Omental fat pad (tissue), 4 donors: ENCODE measurements at places on chromosomes 5 and 9. TPM values are rescaled to one million over a fixed set of nuclear protein-coding genes. Genes with fewer than 3 reads are reported as not detected.
A peak's percentile ranks its signal among the peaks of the same experiment; 100 is the strongest.

GRCh38 chr9:114465417-114465816, 39.9 kb downstream of the WHRN start:
- DNase-seq = no peak

- no peak for DNase-seq
Measured at GRCh38 chr5:139925650-139926640, 117.2 kb downstream of the NRG2 start.

DNA sequence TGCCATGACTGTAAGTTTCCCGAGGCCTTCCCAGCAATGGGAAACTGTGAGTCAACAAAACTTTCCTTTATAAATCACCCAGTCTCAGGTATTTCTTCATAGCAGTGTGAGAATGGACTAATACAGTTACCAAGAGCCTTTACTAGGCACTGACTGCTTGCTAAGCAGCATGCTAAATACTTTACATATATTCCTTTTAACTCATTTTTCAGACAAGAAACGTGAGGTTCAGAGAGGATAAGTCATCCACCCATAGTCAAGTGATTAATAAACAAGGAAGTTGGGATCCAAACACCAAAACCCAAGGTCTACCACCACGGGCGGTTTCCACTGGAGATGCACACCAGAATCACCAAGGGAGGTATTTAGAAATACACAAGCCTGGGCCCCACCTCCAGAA, 50.8 kb downstream of the GABBR2 start:
- no peak for DNase-seq

GRCh38 chr9:110777196-110777875, 108.7 kb downstream of the MUSK start:
- DNase-seq = no peak

DNA sequence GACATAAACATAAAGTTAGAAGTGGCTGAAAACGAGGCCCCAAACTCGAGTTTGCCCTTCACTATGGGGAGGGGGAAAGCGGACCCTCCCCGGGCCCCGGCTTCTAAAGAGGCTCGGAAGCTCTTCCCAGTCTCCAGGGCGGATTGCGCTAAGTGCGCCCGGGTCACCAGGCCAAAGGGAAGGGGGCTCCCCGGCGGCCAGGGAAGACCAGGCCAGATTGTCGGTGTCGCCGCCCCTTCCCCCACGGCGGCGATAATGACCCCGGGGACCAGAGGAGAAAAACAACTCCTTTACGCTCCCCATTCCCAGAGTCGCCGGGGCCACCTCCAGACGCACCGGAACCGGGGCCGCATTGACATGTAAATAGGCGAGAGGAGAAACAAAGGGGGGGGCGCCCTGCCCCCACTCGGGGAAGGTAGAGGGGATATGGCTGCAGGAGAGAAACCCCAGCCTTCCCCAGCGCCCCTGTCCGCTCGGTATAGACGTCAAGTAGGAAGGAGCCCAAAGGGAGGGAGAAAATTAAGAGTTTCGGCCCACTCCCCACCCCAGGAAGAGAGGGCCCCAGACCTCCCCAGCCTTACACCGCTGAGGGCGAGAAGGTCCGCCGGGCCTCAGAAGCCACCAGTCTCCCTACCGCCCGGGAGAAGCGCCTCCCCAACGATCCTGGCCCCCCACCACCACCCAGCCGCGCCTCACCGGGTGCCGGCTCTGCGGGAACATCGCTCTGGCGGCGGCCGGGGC, 1.7 kb downstream of the TLE1 start:
- no peak for DNase-seq

GRCh38 chr9:91734371-91734981, 215.6 kb downstream of the ROR2 start:
- DNase-seq = peak; percentile 85

GRCh38 chr5:80153586-80154126, 102.2 kb downstream of the SERINC5 start:
- no peak for DNase-seq

GRCh38 chr9:99389087-99390033, 167.3 kb downstream of the SEC61B start:
- DNase-seq = no peak

DNA sequence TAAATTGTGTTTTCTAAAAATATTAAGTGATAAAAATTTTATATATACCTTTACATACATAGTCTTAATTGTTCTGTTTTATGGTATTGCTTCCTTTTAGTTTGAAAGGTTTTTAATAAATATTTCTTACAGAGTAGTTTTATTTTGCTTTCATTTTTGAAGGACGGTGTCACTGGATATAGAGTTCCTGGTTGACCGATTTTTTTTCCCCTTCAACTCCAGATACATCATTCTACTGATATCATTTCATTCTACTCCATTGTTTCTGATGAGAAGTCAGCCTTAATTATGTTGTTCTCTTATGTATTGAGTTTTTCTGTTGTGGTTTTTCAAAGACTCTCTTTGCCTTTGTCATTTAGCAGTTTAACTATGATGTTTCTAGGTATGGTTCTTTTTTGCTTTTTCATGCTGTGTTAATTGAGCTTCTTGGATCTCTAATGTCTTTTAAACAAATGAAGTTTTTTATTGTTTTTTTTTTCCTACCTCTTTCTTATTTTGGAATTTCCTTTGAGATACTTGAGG, 30.4 kb downstream of the MTREX start:
- DNase-seq = no peak

GRCh38 chr5:123549256-123549904, 37.4 kb downstream of the CSNK1G3 start:
- no peak for DNase-seq

- DNase-seq = no peak
Measured at GRCh38 chr5:149037817-149038216, 25.0 kb downstream of the SH3TC2 start.

GRCh38 chr5:125181955-125182354, 435.5 kb upstream of the ZNF608 start:
- no peak for DNase-seq

DNA sequence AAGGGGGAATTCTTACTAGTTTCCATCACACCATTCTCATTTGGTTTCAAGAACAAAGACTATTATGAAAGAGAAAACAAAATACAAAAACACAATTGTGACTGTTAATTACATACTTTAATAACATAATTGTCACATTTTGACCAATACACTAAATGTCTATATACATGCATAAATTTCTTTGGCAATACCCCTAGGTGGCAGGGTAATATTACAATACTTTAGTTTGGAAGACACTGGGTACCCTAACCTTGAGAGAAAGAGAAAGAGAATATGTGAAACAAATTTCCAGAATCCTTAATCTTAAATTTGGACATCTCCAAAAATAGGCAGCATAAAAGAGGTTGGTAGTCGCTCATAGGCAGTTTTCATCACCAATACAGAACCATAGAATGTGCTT, 619.6 kb upstream of the ADAMTS16 start:
- no peak for DNase-seq

DNA sequence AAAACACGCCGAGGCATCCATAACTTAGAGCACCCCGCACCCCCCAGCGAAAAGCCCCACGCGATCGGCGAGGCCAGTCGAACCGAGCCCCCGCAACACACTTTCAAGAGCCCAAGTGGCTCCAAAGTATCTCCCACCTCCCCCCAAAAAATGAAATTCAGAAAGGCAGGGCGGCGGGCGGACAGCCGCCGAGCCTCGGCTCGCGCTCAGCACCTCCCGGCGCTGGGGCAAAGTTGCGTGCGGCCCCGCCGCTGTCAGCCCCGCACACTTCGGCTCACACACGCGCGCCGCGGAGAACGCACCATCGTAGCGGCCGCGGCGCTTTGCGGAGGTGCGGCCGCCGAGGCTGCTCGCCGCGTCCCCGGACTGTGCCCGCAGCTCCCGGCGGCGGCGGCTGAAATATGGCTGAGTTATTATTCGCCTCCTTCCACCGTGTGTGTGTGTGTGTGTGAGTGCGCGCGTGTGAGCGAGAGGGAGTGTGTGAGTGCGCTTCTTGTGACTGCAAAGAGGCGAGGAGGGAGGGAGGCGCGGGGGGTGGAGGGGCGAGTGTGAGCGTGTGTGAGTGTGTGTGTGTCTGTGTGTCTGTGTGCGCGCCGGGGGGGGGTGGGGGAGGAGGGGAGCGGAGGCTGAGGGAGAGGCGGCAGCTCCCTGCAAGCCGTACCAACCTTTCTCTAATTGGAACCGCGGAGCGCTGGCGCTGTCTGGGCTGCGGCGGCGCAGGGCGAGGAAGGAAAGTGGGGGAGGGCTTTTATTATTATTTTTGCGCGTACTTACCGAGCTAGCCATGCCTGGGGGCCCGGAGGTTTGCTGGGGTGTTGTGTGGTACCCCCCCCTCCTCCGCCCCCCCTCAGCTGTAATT, 599 bp downstream of the MLLT3 start:
- peak; percentile 32 for DNase-seq

DNA sequence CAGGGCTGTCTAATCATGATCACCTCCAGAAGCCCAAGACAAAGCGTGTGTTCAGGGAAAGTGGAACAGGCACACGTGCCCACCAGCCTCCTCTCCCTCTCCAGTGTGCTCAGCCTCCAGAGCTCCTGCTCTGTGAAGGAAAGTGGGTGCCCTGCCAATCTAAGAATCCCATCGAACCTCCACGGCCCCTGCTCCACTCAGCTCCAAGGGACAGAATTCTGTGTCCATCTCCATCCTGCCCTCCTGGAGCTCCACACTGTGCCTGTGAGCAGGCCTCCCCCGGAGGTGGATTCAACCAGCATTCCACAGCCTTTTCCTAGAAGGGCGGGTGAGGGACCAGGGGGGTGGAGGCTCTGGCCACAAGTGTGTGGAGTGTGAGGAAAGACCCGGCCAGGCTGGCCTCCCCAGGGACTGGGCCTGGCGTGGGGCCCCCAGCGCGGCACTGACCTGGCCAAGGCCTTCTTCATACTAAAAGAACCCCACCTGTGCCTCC, 6.0 kb downstream of the EEIG1 start:
- no peak for DNase-seq

DNA sequence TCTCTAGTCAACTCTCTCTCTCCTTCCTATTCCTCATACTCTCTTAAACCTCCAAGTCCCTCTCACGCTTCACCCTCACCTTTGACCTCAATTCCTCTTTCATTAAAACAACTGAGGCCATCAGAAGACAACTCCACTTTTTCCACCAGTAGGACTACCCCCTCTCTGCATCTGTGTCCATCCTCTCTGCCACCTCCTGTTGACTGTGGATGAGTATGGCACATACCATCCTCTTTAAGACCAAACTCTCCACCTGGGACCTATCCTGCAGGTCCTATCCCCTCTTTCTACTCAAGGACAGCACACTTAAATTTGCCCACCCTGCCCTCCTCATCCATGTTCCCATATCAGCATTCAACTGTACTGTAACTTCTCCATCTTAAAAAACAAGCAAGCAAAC, 89.2 kb downstream of the FOXD1 start:
- no peak for DNase-seq

DNA sequence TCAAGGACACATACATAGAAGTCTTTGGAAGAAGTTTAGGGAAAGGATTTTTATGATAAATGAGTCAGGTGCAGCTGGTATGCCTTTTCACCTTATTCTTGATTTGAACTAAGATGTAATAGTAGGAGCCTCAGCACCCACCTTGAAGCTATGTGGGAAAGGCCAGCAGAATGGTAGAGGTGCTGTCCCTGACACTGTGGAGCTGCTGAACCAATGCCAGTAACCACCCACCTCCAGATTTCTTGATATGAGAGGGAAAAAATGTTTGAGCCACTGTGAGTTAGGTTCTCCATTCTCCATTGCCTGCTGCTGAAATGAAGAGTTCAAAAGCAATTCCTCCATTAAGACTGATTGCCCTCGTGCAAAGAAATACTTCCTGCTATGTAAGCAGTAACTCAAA, 12.2 kb upstream of the HMGCR start:
- DNase-seq = no peak

DNA sequence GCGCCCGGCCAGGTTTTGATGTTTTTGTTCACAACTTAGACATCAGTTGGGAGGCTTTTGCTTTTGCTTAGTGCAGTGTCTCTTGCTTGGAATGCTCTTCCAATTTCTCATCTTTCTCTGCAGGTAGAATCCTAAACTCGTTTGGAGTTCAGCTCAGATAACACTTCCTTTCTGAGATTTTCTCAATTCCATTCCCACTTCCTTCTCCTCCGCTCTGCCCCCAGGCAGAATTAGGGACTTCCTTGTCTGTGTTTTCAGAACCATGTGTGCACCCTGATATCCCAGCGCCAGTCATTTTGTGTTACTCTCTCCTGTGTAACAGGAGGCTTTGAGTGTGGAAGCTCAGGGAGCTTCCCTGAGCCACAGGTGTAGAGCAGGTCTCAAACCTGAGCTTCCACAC, 171.0 kb downstream of the INSYN2B start:
- DNase-seq = no peak

DNA sequence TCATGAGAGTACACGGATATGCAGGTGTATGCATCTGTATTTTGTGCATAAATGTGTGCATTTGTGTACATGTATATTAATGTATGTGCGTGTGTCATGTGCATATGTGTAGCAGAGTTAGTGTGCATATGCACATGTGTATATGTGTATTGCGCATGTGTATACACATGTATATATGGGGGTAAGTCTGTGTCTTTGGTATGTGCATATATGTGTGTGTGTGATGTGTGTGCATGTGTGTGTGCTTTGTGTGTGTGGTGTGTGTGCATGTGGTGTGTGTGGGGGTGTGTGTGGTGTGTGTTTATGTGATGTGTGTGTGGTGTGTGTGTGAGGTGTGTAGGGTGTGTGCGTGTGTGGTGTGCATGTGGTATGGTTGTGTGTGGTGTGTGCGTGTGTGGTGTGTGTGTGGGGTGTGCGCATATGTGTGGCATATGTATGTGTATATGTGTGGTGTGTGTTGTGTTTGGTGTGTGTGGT, 13.1 kb upstream of the CTSL start:
- no peak for DNase-seq

DNA sequence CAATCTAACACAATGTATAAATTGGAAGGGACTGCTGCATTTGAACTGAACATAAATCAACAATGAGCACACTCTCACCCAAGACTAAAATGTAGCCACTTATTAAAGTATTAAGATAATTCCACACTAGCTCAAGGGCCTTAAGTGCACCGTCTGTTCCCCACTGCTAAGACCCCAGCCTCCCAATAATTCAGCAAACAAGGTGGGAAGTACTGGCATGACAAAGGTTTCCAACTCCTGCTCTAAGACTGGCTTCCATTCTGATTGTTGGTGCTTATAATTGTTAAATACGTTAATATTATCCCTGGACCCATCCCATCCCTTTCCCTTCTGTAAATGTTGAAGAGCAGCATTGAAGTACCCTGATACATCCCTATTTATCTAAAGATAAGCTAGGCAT, 636.7 kb downstream of the NR2F1-AS1 start:
- DNase-seq = no peak

Gene IL4
- not detected for total RNA-seq

Gene CCDC171
- total RNA-seq = 1.9 TPM

Gene TSSK1B
- not detected for total RNA-seq

Gene PAPPA
- total RNA-seq = 9.6 TPM

Gene FBN2
- 0.56 TPM for total RNA-seq

Gene NDFIP1
- total RNA-seq = 60.4 TPM

Gene PCDHB5
- 3.5 TPM for total RNA-seq

Gene NR5A1
- total RNA-seq = not detected

Gene GPX3
- 5,296 TPM for total RNA-seq

Gene TEX48
- total RNA-seq = not detected

Gene SPAAR
- total RNA-seq = 21.6 TPM

Gene FYB1
- total RNA-seq = 23.9 TPM
